ENCODE measurements at places on chromosomes 6 and 20.
A peak's percentile ranks its signal among the peaks of the same experiment; 100 is the strongest.

GRCh38 chr6:56915832-56916231 lies 39.1 kb upstream of the BEND6 start:
- DNase-seq = no peak

DNA sequence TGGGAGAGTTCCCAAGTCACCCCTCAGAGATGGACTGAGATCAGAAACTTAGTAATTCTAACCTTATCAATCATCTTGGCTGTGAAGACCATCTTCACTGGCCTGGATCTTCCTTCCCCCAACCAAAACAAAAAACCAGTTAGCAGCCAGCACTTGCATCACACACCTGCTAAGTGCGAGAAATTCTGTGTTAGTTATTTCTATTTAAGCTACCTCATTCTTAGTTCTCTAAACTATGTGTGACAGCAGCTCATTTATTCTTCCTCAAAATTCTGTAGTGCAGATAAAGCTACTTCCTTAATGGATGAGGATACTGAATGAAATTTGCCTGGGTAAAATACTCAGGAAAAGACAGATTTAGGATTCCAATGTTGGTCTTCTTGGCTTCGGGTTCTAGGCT lies 18.2 kb upstream of the TAGAP start:
- DNase-seq = no peak

GRCh38 chr20:63886921-63887320 lies 8.0 kb upstream of the DNAJC5 start:
- no peak for DNase-seq

DNA sequence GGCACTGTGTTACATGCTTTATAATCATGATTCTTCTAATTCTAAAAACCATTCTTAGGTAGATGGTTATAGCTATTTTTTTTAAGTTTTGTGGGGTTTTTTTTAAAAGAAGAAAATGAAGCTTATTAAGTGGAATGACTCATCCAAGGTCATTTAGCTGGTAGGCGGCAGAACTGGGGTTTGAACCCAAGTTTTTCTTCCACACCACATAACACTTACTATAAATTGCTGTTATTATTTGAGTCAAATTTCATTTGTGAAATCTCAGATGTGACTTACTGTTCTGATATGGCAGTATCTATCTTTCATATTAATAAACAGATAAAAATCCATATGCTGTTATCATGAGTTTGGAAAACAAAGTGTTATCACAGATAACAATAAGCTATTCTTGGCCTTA lies 10.4 kb upstream of the COL10A1 start:
- no peak for DNase-seq

GRCh38 chr6:13491538-13491937 lies 4.1 kb upstream of the GFOD1 start:
- DNase-seq = no peak

DNA sequence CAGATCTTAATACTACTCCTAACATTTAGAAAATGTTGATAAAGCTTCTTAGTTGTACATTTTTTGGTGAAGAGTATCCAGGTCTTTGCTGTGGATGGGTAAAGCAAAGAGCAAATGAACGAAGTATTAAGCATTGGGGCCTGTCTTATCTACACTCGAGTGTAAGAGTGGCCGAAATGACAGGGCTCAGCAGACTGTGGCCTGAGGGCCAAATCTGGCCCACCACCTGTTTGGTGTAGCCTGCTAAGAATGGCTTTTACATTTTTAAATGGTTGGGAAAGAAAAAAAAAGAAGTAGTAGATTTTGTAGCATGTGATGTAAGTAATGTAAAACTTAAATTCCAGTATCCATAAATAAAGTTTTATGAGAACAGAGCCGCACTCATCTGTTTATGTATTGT lies 19.4 kb upstream of the MAPK13 start:
- DNase-seq = no peak

GRCh38 chr6:37516920-37517405 lies 17.3 kb upstream of the CCDC167 start:
- DNase-seq = no peak

DNA sequence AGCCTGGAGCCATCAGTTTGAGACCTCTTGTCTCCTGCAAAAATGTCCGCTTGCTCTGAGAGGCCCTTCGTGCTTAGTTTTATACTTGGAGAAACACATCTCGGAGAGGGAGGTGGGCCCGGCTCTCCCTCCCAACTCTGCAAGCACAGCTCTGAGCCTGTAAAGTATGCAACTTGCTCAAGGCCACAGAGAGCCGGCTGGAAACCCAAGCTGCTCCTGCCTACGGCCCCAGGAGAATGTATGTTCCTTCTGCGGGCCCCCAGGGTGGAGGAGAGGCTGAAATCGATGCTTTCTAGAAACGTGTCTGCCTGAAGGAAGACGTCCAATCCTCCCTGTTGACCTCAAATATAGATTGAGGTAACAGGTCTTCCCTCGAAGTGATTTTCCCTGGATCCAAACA lies 205.4 kb downstream of the PREX1 start:
- DNase-seq = peak; percentile 39

Measured in kidney (tissue), 22 donors.